Stimulated activated CD4-positive, alpha-beta T cell treated with anti-CD3 and anti-CD28 coated beads, TNF-alpha, amount 100 ng/mL, for 24 hours (primary cell): ENCODE measurements at places on chromosomes 16 and 17.
A peak's percentile ranks its signal among the peaks of the same experiment; 100 is the strongest.

DNA sequence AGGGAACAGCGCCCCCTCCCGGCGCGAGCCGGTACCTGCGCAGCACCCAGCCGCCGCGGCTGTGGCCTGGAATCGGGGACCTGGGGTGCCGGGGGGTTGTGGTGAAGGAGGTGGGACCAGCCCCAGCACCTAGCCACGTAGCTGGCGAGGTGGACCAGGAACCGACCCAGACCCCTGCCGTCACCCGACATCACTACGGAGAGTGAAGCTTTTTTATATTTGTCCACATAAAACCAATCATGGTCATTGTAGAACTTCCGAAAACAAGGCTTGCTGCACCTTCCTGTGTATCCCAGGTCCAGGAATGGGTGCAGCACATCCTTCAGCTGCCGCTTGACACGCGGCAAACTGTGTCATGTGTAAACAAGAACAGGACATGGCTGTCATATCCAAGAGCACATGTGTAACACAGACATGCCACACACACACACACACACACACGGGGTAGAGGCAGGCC, 1.3 kb downstream of the HBQ1 start:
- no peak for DNase-seq

DNA sequence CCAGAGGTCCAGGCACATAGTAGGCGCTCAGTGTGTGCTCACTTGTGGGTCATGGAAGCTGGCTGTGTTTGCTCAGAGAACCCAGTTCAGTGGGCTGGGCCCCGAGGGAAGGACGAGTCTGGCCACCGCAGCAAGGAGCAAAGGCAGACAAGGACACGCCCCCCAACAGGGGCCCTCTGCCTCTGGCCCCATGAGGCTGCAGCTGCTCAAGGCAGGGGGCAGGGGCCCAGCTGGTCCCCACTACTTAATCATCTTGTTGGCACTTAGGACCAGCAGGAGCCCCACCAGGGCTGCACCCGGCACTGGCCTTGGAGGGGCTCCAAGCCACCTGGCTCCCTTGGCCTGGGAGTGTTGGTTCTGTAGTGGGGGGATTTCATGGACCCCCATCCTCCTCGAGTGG, 16.1 kb downstream of the KCNJ12 start:
- no peak for DNase-seq

- no peak for DNase-seq
Measured at GRCh38 chr16:27434141-27435051, 32.4 kb downstream of the IL21R start.

DNA sequence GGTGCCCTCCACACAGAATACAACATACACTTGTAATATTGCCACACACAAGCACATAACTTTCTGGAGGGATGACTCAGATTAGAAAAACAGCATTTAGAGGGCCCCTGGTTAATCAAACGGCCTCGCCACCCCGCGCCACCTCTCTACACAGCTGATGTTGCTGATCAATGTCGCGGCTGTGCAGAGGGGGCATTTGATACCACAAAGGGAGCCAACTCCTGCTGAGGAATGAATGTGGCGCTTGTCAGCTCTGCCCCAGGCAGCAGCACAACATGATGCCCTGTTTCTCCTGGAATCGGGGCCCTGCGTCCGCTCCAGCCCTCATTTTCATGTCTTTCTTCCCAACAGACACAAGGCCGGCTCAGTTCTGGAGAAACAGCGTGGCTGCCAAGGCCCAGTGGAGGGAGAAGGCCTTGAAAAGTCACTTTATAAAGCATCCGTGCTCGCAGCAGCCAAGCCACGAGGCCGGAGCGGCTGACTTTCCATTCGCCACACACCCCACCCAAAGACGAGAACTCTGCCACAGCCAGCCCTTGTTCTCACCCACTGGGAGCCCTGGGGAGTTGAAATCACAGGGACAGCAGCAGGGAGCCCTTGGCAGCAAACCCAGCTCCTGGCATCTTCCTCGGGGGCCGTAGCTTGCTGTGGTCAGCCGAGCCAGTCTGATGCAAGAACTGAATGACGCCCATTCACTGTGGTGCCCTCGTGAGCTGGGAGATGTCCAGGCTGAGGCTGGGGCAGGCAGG, 65.6 kb downstream of the XYLT1 start:
- DNase-seq: no peak

DNA sequence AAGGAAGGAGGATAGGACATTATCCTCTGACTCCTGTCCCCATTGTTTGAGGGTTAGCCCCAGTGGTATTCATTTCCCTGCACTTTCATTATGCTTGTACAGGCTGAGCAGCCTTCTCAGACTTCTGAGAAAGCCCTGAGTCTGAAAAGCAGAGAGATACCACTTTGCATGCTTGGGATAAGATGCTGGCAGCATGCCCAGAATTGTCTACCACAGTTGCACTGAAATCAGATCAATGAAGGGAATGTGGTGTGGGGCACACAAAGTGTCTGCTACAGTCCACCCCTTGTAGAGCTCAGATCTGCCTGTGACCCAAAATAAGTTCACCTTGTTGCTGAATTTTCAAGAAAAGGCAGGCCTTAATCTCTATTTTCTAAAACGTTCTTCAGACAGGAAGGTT, 160.6 kb downstream of the CCT6B start:
- DNase-seq: no peak

GRCh38 chr16:66127459-66128370, 238.8 kb upstream of the CDH5 start:
- DNase-seq: no peak

GRCh38 chr16:71421911-71422310, 19.9 kb downstream of the TLE7 start:
- DNase-seq: no peak

GRCh38 chr17:82346342-82347300, 12.4 kb upstream of the TEX19 start:
- no peak for DNase-seq

DNA sequence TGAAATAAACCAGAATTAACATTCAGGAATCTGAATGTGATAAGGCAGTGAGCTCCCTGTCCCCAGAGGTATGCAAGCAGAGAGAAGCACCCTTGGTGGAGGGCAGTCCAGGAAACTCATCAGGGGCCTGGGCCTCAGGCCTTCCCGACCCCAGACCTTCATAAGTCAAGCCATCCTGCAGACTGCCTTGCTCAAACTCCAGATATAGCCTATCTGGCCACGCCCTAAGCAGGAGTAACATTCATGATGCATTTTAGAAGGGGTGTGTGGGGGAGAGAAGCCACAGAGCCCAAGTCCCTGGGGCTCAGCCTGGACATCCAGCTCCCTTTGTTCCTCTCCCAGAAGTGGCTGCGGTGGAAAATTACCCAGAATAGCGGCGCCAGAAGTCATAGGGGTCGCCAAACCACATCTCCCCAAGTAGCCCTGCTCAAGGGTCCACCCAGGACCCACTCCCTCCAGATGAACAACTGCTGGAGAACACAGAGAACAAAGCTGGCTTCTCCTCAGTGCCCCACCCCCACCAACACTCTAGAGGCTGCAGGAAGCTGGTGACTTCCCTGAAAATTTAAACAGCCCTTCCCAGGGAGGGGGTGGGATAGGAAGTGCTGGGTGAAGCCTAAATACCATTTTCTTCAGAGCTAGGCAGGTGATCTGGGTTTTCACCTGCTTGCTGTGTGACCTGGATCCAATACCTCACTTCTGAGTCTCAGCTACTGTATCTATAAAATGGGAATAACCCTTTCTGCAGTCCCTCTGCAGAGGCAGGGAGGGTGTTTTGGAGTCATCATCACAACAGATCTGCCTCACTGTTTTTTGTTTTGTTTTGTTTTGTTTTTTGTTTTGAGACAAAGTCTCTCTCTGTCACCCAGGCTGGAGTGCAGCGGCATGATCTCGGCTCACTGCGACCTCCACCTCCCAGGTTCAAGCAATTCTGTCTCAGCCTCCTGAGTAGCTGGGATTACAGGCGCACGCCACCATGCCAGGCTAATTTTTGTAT, 1.5 kb upstream of the SREBF1 start:
- DNase-seq: no peak

GRCh38 chr17:3534881-3535252, 22.7 kb downstream of the TRPV3 start:
- DNase-seq: no peak

- no peak for DNase-seq
Measured at GRCh38 chr17:73248532-73248931, 13.1 kb downstream of the CPSF4L start.

GRCh38 chr16:10926094-10926493, 16.2 kb downstream of the DEXI start:
- DNase-seq: no peak

- no peak for DNase-seq
Measured at GRCh38 chr17:35161281-35161761, 13.7 kb downstream of the UNC45B start.

- DNase-seq: no peak
Measured at GRCh38 chr17:49573510-49574322, 2.0 kb upstream of the NXPH3 start.

GRCh38 chr17:77881545-77881944, 77.0 kb upstream of the TNRC6C start:
- DNase-seq: no peak

- no peak for DNase-seq
Measured at GRCh38 chr17:28404812-28405570, 1.0 kb downstream of the SLC46A1 start.

DNA sequence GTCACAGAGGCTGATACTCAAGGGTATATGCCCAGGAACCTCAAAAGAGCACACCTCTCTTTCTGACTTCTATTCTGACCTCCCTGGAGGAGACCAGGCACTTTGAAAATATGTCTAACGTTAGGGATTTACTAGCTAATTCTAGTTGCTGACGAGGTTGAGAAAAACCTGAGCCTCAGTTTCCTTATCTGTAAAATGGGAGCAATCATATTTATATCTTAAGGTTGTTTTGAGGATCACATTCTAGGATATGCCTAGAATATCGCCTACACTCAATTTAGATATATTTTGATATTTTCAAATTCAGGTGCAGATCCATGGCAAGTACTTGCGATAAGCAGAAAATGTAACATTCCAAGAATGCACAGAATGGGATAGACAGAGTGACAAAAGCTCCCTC, 425.8 kb downstream of the GRIN2A start:
- no peak for DNase-seq

GRCh38 chr17:2061441-2061958, 6.6 kb downstream of the HIC1 start:
- DNase-seq: no peak

GRCh38 chr16:81431554-81432353, 12.9 kb upstream of the CMIP start:
- DNase-seq: no peak

GRCh38 chr17:32771396-32771795, 105.5 kb downstream of the MYO1D start:
- no peak for DNase-seq

- DNase-seq: no peak
Measured at GRCh38 chr17:64289741-64290141, 26.7 kb upstream of the TEX2 start.

- DNase-seq: peak; percentile 1
Measured at GRCh38 chr17:19238167-19238505, 970 bp downstream of the EPN2 start.

- peak; percentile 5 for DNase-seq
Measured at GRCh38 chr16:49350265-49351095, 23.1 kb upstream of the C16orf78 start.

- no peak for DNase-seq
Measured at GRCh38 chr17:82014432-82014831, 8.2 kb downstream of the CENPX start.

DNA sequence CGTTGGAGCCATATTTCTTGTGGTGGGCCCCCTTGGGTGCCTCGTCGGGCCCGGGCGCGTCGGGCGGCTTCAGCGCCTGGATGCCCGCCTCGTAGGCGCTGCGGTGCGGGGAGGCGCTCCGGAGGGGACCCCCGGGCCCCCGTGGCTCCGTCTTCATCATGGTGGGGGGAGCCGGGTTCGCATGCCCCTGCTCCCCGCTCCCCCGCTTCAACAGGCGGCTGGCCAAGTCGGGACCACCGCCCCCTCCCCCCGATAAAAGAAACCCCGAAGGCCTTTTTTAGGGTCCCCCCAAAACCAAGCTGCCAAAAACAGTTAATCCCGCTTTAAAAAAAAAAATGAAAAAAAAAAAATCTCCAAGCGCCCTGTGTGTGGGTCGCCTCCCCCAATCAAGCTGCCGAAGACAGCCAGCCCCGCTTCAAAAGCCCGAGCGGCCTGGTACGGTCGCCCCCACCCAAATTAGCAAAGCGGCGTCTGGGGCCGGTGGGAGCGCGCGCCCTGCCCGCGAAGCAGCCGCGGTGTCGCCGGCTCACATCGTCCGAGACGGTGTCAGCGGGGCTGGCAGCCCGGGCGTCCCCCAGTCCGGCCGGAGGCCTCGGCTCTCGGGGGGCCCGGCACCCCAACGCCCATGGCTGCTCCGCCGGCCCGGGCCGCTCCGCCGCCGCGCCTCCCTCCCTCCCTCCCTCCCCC, at the start of gene PPP1R9B:
Gene PPP1R9B, minus strand, starts transcription at position 324 of the 687 bp plus-strand sequence. Its CDS starts 164 bp downstream, at position 160.
- no peak for DNase-seq

DNA sequence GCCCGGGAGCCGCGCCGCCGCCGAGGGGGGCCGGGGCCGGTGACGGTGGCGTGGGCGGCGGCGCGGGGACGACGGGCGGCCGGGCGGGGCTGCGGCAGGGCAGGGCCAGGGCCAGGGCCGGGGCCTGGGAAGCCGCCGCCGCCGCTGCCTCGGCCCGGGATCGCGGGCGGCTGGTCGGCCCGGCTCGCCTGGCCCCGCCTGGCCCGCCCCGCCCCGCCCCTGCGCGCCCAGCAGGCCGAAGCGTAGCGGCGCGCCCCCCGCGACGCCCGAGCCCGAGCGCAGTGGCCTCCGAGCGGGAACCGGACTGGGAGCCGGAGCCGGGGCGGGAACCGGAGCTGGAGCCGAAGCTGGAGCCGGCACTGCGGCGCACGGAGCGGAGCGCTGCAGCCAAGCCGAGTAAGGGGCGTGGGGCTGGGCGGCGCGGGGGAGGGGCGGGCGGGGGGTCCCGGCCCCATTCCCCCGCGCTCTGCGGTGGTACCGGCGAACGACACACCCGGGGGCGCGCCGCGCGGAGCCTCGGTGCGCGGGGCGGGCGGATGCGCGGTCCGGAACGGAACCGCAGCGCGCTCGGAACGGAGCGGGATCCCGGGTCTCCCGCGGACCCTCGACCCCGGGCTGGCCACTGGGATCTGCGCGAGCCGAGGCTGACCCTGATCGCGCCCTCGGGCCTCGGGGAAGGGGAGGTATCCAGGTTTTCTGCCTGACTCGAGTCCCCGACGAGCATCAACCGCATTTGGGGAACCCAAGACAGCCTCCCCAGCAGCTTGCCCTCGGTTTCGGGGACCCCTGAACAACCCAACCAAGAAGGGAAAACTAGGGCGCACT, at the start of gene BEAN1:
Gene BEAN1, plus strand, starts transcription at position 260 of the 825 bp plus-strand sequence. CDS start 10,382 bp downstream, outside the sequence.
- no peak for DNase-seq

GRCh38 chr16:50121721-50122445, 31.2 kb upstream of the TENT4B start:
- DNase-seq: peak; percentile 21

DNA sequence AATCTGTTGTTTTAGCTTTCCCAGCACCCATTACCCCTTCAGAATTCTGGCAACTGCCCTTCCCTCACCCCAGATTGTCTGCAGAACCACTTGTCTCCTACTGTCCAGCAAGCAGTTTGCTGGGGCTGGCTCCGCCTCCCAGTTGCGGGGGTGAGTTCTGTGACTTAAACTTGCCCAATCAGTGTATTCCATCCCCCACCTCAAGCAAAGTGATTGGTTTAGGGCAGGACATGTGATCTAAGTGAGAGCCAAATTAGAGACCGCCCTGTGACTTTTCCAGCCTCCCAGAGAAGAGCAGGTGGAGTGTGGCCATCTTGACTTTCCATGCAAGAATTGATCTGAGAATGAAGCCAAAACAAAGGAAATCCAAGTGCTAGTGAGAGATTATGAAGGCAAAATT, 22.7 kb upstream of the SRCIN1 start:
- no peak for DNase-seq

GRCh38 chr17:78294776-78295175, 63.3 kb downstream of the TMEM235 start:
- DNase-seq: no peak
